ENCODE measurements at places on chromosomes 5 and 9. TPM values are rescaled to one million over a fixed set of nuclear protein-coding genes. Genes with fewer than 3 reads are reported as not detected.
A peak's percentile ranks its signal among the peaks of the same experiment; 100 is the strongest.

IFNA13 gene
- not detected for total RNA-seq

DNA sequence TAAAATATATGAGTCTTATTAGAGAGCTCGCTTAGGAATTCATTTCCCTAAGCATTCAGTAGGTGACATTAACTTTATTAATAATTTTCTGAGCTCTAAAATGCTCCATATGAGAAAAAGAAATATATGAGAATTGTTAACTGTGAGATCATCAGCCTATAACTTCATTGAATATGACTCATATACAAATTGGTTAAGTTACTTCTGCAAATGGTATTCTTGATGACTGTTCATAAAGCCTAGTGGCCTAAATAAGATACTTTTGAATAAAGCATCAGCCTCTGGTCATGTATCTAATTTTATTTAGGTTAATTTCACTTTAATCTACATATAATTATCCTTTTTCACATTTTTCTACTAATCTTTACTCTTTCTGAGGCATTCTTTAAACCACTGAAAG, 710.2 kb upstream of the ACO1 start:
- H3K27me3 ChIP-seq = no peaks in the 10 kb centered on the region
- H3K27ac ChIP-seq = no peak overlapping the region
- DNase-seq = no peak
- no peak overlapping the region for H3K4me3 ChIP-seq
- no peaks in the 10 kb centered on the region for H3K36me3 ChIP-seq

GRCh38 chr5:32831624-32832023, 120.5 kb downstream of the NPR3 start:
- H3K36me3 ChIP-seq = no peaks in the 10 kb centered on the region
- H3K27ac ChIP-seq = no peak overlapping the region
- H3K4me1 ChIP-seq = peaks cover 20% of the 10 kb centered on the region
- H3K4me3 ChIP-seq = no peak overlapping the region

DNA sequence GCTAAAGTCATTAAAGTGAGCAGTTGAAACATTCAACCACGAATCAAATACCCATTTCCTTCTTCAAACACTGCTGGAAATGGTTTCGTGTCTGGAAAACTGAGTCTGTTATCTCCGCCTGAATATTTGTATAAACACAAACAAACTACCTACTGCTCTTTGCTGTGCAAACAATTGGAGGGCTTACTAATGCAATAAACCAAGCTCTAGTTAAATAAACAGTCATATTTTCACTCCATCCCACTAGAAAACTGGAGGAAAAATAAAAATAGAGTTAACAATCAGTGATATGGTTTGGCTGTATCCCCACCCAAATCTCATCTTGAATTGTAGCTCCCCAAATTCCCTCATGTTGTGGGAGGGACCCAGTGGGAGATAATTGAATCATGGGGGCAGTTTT, 397.6 kb downstream of the RASEF start:
- no peaks in the 10 kb centered on the region for H3K27me3 ChIP-seq
- no peak overlapping the region for H3K27ac ChIP-seq
- no peaks in the 10 kb centered on the region for H3K36me3 ChIP-seq
- no peak for DNase-seq
- H3K4me1 ChIP-seq = no peaks in the 10 kb centered on the region
- H3K4me3 ChIP-seq = no peak overlapping the region

DNA sequence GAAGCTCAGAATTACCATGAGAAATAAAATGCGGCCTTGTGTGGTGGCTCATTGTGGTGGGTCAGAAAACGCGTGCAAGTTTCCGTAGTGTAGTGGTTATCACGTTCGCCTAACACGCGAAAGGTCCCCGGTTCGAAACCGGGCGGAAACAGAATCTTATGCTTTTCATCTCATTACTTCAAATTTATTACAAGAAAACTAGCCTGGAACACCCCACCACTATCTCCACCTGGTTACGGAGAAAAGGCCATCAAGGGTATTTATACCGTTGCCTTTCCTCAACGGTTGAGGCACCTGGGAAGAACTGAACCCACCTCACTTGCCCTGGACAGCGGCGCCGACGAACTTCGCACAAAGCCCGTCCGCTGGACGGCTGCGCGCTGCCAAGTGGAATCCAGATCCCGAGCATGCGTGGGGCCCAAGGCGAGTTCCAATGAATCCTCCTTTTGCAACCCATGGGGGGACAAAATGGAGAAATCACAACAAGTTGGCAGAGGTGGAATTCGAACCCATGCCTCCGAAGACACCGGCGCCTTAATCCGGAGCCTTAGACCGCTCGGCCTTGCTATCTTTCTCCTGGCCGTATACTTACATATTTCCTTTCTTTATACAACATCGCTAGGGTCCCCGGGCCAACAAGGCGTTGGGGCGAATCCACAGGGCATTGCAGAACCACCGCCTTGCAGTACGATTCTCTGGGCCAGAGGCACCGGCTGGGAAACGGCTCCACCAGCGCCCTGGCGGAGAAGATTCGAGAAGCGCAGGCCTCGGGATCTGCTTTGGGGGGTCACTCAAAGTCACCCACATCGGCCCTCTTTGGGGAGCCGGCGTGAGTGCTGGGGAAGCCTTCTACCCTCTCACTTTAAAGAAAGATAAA, 16.9 kb downstream of the OR2V2 start:
- H3K4me3 ChIP-seq = peak overlapping the region; percentile 51
- peaks cover 6% of the 10 kb centered on the region for H3K4me1 ChIP-seq
- H3K27me3 ChIP-seq = no peaks in the 10 kb centered on the region
- DNase-seq = no peak
- no peaks in the 10 kb centered on the region for H3K36me3 ChIP-seq
- H3K27ac ChIP-seq = no peak overlapping the region

DNA sequence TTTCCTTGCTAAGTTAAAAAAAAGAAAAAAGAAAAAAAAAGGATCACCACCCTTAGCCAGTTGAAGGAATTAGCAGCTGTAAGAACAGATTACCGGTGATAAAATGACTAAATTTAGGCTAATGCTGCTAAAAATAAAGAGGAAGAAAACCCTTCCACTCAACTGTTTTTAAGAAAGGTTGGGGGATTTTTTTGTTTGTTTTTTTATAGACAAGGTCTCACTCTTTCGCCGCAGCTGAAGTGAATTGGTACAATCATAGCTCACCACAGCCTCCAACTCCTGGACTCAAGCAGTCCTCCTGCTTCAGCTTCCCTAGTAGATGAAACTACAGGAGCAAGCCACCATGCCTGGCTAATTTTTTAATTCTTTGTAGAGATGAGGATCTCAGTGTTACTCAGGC, 101.7 kb downstream of the SNCAIP start:
- H3K27me3 ChIP-seq = no peaks in the 10 kb centered on the region
- H3K27ac ChIP-seq = no peak overlapping the region
- H3K4me3 ChIP-seq = no peak overlapping the region
- H3K4me1 ChIP-seq = no peaks in the 10 kb centered on the region
- H3K36me3 ChIP-seq = no peaks in the 10 kb centered on the region

DNA sequence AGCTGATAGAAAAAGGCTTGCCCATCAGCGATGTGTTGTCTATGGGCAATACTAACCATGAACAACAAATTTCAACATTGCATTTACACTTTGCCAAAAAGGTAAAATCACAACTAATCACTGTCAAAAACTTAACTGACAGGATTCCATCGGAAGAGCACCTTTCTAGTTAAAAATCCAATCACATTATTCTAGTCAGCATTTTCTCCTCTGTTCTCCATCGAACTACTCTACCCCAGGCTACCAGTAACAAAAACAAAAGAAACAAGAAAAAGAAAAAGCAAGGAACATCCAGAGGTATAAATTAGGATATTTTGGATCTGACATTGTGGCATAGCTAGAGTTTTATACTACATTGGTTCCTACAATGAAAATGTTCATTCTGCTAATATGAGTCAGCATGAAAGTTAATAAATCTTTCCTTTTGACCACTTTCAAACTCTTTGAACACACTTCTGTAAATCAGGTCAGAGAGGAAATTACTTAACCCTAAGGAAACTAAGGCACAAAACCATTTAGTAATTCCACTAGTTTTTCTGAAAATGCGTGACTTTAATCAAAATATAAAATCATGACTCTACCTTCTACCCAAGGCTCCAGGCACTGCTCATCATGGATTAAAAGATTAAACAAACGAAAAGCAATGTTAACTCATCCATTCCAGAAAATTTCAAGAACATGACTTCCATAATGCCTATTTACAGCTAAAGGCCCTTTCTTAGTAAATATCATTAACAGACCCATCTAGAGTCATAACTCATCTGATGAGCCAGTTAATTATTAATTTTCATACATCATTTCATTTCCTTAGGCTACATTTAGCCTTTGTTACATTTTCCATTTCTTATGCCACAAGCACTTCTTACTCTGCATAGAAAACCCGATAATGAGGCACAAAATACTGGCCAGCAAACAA, 10.2 kb downstream of the GLIS3 start:
- no peak overlapping the region for H3K4me3 ChIP-seq
- H3K36me3 ChIP-seq = peaks cover 5% of the 10 kb centered on the region
- no peaks in the 10 kb centered on the region for H3K27me3 ChIP-seq
- H3K27ac ChIP-seq = no peak overlapping the region
- DNase-seq = no peak
- peaks cover 39% of the 10 kb centered on the region for H3K4me1 ChIP-seq

DNA sequence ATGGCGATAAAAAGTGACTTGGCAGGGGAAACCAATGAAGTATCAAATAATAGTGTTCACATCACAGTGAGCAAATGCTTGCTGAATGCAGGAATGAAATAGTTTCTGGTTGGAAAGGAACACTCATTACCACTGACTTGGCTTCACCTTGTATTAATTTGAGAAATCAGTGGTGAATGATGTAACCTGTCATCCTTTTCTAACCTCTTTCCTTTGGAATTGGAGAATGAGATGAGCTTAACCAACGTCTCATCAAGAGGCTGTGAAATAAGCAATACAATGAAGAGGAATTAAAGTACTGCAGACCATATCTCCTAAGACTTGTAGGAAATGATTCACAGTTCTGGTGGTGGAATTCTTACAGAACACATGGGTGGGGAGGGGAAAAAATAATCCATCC, 192.2 kb downstream of the DMAC1 start:
- no peak for DNase-seq
- H3K27ac ChIP-seq = no peak overlapping the region
- H3K27me3 ChIP-seq = no peaks in the 10 kb centered on the region

- H3K36me3 ChIP-seq = no peaks in the 10 kb centered on the region
- H3K27me3 ChIP-seq = peaks cover 9% of the 10 kb centered on the region
- peaks cover 13% of the 10 kb centered on the region for H3K4me1 ChIP-seq
- H3K4me3 ChIP-seq = no peak overlapping the region
Measured at GRCh38 chr9:124222918-124223720, 34.6 kb upstream of the NEK6 start.

GRCh38 chr5:82720213-82721086, 356.7 kb downstream of the TMEM167A start:
- no peaks in the 10 kb centered on the region for H3K4me1 ChIP-seq
- no peak overlapping the region for H3K27ac ChIP-seq
- H3K4me3 ChIP-seq = no peak overlapping the region
- no peaks in the 10 kb centered on the region for H3K27me3 ChIP-seq
- peak; percentile 65 for DNase-seq
